GM03348 (cell line): ENCODE measurements at places on chromosomes 2 and 18.

DNA sequence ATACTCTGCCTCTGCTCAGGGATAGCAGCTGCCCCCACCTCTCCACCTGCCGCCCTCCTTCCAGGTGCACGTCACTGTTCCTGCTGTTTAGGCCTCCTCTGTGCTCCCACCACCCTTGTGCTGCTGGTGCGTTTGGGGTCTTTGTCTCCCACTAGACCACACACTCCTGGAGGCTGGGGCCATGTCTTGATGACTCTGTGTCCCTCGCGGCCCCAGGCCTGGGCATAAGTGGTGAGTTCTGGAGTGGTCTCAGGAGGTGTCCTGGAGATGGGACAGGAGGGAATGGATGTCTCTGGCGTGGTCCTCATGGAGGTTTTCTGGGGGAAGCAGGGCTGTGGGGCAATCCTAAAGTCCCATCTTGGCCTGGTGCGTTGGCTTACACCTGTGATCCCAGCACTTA, 132.1 kb downstream of the TFCP2L1 start:
- DNase-seq: no peak

DNA sequence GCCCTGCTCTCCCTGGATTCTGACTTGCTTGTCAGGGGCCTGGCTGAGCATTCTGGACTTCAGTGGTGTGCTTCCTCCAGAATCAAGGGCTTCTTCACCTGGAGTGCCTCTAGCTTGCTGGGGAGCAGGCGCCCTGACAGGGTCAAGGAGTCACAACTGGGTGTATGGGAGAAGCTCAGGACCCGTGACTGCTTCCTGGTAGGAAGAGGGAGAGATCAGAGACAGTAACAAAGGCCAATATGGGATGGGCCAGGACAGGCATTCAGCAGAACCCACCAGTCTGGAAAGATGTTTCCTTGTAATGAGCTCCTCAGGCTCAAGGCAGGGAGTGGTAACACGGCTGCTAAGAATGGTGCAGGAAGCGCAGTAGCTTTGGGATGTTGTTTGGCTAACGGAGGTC, 104.4 kb upstream of the ACAA2 start:
- no peak for DNase-seq

- peak; percentile 88 for DNase-seq
Measured at GRCh38 chr2:46073540-46074046, 223.6 kb upstream of the EPAS1 start.

GRCh38 chr2:23745726-23746105, 181.2 kb downstream of the ATAD2B start:
- peak; percentile 45 for DNase-seq

- DNase-seq: peak; percentile 62
Measured at GRCh38 chr2:65264821-65265670, 37.4 kb downstream of the ACTR2 start.

DNA sequence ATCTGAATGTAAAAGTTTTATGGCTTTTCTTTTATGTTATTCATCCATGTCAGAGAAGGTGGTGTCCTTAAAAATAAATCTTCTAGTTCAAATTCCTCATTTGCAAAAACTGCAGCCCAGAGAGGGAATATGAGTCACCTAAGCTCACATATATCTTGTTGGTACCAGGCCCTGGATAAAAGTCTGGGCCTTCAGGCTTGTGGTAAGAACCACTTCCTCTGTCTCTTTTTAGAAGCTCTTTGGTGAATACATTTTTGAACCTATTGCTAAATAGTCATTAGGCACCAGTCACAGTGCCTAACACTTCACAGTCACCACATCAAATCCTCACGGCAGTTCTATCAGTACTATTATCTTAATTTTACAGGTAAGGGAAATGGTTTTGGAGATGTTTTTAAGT, 199.2 kb downstream of the KCNS3 start:
- peak; percentile 80 for DNase-seq

DNA sequence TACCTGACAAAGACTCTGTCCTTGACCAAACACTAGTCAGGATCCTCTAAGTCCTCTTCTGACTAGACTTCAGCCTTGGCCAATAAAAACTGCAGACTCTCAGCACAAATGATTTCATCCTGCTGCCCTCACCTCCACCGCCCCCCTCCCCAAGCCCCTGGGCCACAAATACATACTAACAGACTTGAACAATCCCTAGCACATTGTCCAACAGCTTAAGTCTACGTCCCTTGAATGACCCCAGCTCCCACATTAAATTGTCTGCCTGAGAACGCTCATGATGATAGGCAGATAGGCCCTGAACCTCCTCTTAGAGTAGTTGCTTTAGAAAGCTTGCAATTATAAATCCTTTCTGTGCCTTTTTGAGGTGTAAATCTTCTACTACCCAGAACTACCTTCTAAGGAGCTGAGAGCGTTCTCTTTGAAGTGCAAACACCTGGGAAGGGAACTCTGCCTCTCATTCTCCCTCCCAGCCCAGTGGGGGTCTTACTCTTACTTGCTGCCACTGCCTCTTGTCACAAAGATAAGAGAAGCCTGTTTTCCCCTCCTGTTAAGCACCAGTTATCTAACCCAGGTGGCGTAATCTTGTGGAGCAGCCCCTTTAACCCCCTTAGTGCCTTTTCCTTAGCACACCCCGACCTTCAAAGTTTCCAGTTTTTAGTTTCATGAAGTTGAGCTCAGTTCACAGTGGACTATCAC, 1225.6 kb downstream of the LRP1B start:
- DNase-seq: no peak
